Right kidney (tissue), 9 donors: ENCODE measurements at places on chromosomes 5 and 9.

DNA sequence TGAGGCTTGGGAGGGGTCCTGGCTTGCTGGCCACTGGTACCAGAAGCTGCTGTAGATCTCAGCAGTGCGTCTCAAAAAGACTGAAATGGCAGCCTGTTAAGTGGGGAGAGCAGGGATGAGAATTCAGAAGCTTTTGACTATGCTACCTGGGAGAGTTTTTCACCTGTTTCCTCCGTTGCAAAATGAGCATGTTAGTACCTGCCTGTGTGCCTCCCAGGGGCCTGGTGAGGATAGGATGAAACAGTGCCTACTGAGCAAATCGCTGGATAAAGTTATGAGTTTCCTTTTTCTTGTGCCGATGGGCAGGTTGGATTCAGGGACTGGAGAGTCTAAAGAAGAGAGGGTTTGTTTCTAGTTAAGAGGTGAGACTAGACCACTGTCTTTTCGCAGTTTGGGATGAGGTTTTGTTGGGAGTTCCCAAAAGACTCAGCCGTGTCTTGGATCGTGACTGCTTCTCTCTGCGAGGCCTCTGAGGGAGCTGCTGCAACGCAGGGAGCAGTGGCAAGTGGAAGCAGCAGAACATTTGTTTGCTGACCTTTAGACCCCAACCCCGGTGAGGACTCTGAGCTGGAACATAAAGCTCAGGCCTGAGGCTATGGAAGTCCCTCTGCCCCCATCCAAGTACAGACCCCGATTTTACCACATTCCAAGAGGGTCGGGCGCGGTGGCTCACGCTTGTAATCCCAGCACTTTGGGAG is 1.4 kb downstream of the RALGPS1 start:
- peak; percentile 25 for DNase-seq

- DNase-seq, result no peak
Measured at GRCh38 chr9:119500072-119500771, 131.0 kb upstream of the BRINP1 start.

DNA sequence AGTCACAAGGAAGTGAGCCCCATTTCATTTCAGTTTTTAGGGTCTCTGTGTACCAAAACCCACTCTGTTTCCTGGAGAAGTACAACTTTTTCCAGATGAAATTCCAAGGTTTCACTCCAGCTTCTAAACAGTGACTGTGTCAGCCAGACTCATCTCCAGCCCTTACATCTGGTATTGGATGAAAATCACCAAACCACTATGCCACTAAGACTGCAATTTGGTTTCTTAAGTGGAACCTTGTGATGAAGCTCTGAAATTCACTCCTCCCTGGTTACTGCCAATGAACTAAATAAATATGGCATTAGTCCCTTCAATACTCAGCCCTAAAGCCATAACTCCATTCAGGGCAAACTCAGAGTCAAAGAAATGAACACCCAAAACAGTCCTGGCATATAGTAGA is 211.2 kb upstream of the DAPK1 start:
- DNase-seq, result no peak

- DNase-seq, result no peak
Measured at GRCh38 chr5:176650354-176650884, 3.1 kb downstream of the TSPAN17 start.

- no peak for DNase-seq
Measured at GRCh38 chr5:54793468-54794134, 191.8 kb downstream of the ESM1 start.
